Umbilical cord (tissue), 2 donors: ENCODE measurements at places on chromosomes 6 and 20. TPM values are rescaled to one million over a fixed set of nuclear protein-coding genes. Genes with fewer than 3 reads are reported as not detected.

The LY6G5C gene
- 0.48 TPM for total RNA-seq

- no peak for DNase-seq
Observed at GRCh38 chr20:2655331-2656116, 3.1 kb downstream of the NOP56 start.

The PHACTR3 gene
- total RNA-seq = 5.1 TPM

The TCF19 gene
- 6.5 TPM for total RNA-seq

The MYLIP gene
- total RNA-seq = 118 TPM

DNA sequence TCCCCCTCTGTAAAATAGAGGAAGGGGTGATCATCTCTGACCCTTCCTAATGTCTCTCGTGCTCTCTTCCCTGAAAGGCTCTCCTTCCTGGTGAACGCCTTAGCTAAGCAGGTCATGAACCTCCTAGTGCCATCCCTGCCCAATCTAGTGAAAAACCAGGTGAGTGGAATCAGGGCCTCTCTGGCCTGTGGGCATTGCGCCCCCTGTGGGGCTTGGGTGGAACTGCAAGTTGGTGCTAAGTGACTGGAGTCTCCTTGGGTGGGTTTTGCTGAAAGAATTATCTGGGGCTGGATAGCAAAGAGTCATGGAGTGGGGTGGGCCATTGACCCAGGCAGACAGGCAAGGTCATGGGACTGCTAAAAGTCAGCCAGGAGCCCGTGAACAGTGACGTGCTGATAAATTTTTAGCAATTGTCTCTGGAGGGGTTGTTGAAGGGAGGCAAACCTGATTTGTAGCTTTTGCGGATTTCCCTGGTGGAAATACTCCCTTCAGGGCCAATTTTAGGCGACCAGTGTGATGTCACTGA lies 8.9 kb downstream of the BPIFB1 start:
- DNase-seq = no peak

DNA sequence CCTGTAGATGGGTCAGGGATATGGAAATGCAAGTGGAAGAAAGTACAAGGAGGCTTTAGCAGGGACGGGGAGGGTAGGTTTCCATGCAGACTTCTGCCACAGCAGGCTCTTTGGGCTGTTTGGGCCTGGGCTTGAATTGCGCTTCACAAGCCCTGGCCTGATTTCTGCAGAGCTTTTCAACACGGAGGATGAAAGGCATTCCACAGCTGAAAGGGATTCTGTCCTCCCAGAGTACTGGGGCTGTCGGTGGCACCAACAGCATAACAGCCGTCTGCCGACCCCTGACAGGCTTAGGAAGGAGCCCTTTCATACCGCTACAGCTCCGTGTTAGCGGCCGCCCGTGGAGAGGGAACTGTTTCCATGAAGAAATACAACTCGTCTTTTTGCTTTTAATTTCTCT lies 22.9 kb upstream of the TBC1D7 start:
- DNase-seq = peak; percentile 74

The CDK19 gene
- 18.8 TPM for total RNA-seq

- peak; percentile 98 for DNase-seq
Observed at GRCh38 chr20:51366155-51366886, 176.2 kb downstream of the NFATC2 start.
